ENCODE measurements at places on chromosomes 6 and 20.
A peak's percentile ranks its signal among the peaks of the same experiment; 100 is the strongest.

DNA sequence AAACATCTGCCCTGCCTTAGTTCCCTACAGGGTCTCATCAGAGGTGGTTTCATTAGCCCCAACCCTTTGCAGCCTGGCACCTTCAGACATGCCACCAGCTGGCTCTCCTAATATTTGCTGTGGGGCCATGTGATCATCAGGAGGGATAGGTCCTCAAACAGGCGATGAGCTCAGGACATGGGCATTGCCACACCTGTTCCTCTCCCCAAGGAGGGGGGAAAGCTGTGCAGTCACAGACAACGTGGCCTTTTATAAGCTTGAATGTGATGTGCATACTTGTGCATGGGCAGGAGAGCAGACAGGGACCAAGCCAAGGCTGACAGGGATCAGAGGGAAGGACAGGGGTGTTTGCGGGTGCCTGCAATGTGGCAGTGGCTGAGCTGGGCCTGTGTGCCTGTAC is 78.8 kb upstream of the ZNFX1 start:
- no peak for DNase-seq

GRCh38 chr6:161301338-161301737 is 27.5 kb upstream of the AGPAT4 start:
- DNase-seq, result no peak

DNA sequence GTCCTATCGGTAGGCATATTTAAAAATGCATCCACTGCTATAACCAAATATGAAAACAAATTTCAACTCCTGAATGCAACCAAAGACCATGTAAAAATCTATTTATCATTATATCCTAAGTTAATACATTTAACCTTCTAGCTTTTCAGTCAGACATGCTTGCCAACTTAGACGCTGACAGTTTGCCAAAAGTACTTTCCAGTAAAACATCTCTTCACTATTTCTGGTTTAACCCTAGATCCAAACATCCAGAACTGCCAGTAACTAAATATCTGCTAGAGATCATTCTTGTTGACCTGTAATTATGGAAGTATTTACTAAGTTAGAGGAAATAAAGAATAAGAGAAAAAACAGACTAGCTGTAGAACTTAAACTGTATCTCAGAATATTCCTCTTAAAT is 210.2 kb upstream of the THEMIS start:
- DNase-seq, result no peak

DNA sequence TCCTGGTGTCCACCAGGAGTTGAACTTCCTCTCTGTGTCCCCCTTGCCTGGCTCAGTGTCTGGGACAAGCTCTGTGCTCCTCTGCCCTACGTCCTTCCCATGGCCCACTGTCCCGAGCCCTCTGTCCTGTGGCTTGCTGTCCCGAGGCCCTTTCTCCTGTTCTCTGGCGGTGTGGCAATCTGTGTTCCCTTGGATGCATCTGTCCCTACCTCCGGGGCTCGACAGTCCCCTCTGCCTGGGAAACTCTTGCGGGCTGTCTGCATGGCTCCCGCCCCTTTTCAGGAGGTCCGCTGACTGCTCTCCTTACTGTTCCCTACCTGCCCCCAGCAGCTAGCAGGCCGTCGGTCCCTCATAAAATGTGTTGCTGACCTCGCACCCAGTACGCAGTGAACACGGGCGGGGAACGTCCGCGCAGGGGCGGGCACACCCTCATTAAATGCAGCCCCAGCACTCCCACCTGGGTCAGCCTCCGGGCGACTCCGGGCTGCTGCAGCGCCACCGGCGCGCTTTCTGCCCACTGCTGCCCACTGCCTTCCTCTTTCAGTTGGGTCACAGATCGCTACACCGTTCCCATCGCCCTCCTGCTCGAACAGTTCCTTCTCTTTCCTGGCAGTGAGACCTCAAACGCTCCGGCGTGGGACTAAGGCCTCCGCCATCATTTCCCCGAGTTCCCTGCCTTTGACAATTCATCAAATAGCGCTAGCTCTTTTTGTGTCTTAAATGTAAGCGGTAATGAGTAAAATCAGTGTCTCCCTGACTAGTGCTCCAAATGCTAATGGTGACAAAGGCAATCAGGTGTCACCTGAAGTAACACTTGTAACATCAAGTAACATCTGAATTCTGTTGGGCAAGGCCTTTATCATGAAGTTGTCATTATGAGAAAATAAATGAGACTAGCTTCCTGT is 60.5 kb downstream of the RSPH3 start:
- peak; percentile 64 for DNase-seq

DNA sequence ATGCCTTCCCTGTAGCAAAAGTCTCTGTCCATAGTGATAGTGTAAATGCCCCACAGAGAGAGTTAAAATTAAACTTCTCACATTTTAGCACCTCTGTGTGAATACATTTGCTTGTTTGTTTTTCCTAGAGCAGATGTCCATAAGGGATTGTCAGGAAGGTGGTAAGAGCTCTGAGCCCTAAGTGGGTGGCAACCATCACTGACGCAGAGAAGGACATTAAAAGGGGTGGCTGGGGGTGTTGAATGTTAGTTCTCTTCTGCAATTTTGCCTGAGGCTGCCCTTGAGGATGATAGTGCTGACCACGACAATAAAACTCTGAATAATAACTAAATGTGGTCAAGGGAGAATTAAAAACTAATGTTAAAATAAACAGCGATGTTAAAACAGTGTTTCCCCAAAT is 174.3 kb upstream of the ID4 start:
- no peak for DNase-seq

DNA sequence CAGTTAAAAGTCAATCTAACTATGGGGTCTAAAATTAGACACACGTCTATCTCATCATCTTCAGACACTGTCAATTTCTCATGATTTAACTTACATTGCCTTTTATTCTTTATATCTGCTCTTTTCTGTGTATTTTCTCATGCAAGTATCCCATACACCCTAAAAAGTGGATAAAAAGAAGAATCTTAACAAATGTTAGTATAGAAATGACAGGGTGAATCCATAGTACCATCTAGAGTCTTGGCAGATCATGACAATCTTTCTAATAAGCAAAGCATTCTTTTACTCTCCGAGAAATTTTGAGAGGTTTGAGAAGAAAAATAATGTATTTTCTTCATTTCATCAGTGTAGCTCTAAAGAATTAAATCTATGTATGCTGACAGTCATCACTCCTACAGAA is 382.7 kb downstream of the C6orf118 start:
- no peak for DNase-seq

GRCh38 chr20:6708010-6708409 is 59.5 kb upstream of the BMP2 start:
- no peak for DNase-seq

- no peak for DNase-seq
Observed at GRCh38 chr20:41175201-41175651, 37.9 kb downstream of the PLCG1 start.
